ENCODE measurements at places on chromosomes 1 and 21.

GRCh38 chr1:1337793-1338147 is 6.7 kb downstream of the TAS1R3 start:
- no peak for DNase-seq

- no peak for DNase-seq
Observed at GRCh38 chr1:20057886-20058420, 12.0 kb upstream of the PLA2G5 start.

GRCh38 chr21:44871576-44872269 is 1.8 kb downstream of the PTTG1IP start:
- DNase-seq: no peak

DNA sequence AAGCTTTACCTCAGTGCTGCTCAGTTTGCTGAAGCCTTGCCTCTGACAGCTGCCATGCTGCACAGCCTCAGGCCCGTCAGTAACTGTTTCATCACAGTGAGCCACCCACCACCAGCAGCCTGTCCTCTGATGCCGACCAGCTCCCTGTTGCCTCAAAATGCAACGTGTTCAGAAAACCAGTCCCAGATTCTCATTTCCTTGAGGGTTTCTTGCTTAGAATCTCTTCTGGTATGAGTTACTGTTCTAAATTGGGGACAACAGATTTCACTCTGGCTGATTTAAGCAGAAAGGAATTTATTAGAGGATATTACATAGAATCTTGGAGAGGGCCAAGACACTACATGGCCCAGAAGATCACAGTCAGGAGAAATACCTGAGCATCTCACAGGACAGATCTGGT is 11.0 kb downstream of the UBL4B start:
- DNase-seq: no peak

GRCh38 chr1:214248311-214249085 is 32.5 kb upstream of the SMYD2 start:
- DNase-seq: no peak

GRCh38 chr1:89451011-89451410 is 73.6 kb upstream of the LRRC8B start:
- DNase-seq: peak; percentile 52

- no peak for DNase-seq
Observed at GRCh38 chr1:93537924-93538323, 90.0 kb downstream of the FNBP1L start.

GRCh38 chr1:8701794-8702471 is 115.5 kb downstream of the RERE start:
- DNase-seq: no peak

DNA sequence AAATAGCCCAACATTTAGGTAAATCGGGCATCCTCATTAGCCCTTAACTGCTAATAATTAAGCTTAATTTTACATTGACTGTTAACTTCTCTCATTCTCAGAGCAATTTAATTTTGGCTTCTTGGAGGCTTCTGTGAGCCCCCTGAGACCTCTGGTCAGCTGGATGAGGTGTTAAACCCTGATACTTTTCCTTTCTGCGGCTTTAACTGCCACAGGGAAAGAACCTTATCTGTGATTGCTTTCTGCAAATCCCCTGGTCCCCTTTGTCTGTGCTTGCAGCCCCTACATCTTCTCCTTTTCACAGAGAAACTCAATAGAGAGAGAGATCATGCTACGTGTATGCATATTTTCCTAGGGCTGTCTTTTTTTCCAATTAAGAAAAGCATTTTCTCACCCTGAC is 184.5 kb upstream of the CSF3R start:
- DNase-seq: no peak

- DNase-seq: no peak
Observed at GRCh38 chr1:231724041-231724440, 97.5 kb downstream of the DISC1 start.

DNA sequence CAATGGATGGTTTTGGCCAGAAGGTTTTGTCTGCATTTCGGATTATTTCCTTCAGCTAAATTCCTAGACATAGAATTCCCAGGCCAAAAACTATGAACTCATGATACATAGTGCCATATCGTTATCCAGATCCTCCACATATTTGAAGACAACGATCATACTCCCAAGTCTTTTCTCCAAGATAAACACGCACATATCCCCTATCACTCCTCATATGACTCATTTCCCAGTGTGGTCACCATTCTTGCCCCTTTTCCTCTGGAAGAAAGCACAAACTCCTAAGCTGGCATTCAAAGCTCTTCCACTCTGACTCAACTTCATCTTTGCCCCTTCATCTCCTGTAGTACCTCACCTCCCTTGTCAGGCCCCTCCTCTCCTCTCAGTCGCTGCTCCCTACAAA is 277.6 kb downstream of the PLPP3 start:
- DNase-seq: no peak

GRCh38 chr1:197073978-197074377 is 6.9 kb upstream of the F13B start:
- no peak for DNase-seq

DNA sequence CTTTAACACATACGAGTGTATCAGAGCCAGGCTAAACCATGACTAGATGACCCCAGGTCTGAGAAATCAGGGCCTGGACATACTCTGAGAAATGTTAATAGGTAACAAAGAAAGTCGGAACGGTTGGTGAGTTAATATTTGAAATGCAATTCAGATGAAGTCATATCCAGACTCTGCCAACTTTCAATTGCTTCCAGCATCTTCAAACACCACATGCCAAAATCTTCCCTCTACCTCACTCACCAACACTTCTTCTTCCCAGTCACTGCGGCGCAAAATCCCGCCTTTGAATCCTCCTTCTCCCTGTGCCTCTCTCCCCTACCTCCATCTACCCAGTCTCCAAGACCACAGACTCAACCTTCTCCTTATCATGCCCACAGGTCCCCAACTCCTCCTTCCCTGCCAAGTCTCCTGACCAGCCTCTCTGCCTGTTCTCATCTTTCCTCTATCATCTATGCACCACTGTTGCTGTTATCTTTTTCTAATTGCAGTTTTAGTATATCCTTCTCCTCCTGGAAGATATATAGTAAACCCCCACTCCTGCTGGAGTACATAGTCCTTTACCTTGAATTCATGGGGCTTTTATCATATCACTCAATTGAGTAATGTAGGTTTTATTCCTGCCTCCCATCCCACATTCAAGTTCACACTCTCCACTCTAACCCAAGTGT is 41.3 kb downstream of the ZBTB18 start:
- peak; percentile 71 for DNase-seq

DNA sequence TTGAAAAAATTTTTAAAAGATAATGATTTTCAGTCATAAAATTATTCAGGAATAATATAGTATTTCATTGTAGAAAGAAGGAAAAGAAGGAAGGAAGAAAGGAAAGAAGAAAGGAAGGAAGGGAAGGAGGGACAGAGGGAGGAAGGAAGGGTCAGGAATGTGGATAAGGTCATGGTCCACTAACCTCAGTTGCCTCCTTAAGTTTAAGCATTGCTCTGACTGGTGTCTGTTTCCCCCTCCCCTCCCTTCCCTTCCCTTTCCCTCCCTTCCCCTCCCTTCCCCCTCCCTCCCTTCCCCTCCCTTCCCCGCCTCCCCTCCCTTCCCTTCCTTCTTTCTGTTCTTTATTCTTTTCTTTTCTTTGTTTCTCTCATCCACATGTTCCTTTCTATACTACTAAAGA is 95.7 kb downstream of the PLPPR5 start:
- DNase-seq: no peak

DNA sequence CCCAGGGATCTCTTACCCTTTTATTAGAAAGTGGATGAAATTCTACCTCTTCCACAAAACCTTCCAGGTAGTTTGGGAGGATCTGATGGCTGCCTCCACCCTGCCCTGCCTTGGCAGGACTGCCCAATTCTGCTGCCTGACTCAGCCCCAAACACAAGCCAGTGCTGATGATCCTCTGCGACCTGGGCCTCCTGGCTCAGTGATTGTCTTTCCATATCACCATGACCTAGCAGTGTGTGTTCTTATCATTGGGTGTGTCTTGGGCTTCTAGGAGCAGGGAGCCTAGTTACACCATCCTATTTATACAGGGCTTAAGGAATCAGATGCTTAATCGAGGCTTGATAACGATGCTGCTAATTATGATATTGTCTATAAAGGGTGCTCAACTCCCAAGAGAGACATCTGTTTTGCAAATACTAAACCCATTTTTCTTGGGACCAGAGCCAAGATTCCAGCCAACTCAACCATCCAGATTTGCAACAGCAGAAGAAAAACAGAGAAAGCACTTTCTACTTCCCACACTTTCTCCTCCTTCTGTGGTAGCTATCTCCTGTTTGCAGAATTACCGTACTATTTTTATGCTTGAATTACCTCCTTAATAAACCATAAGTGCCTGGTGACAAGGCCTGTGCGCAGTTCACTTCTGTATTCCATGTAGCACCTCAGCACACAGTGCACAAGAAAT is 36.5 kb upstream of the KIF21B start:
- DNase-seq: no peak

GRCh38 chr1:212512816-212513559 is 80.3 kb downstream of the NENF start:
- no peak for DNase-seq
